ENCODE measurements at places on chromosomes 7 and 10.

GRCh38 chr10:127942811-127943210, 35.9 kb downstream of the PTPRE start:
- DNase-seq: no peak

GRCh38 chr10:103843854-103844570, 11.4 kb downstream of the SH3PXD2A start:
- no peak for DNase-seq

DNA sequence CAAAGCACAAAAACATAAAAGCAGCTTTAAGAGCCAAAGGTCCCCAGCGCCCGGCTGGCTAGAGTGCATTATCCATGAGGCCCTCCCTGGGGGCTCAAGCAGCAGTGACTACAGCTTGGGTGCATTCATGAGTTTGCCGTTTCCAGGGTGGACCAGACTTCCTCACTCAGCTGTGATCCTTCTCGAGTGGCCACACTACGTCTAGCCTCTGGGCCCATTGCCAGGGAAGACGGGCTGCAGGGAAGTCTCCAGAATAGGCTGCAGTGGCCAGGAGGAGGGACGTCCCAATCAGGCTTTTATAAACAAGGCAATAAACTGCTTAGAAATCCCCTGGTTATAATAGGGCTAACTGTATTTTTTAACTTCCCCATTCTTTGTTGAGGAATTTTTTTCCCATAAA, 89.4 kb upstream of the C1QL3 start:
- no peak for DNase-seq

DNA sequence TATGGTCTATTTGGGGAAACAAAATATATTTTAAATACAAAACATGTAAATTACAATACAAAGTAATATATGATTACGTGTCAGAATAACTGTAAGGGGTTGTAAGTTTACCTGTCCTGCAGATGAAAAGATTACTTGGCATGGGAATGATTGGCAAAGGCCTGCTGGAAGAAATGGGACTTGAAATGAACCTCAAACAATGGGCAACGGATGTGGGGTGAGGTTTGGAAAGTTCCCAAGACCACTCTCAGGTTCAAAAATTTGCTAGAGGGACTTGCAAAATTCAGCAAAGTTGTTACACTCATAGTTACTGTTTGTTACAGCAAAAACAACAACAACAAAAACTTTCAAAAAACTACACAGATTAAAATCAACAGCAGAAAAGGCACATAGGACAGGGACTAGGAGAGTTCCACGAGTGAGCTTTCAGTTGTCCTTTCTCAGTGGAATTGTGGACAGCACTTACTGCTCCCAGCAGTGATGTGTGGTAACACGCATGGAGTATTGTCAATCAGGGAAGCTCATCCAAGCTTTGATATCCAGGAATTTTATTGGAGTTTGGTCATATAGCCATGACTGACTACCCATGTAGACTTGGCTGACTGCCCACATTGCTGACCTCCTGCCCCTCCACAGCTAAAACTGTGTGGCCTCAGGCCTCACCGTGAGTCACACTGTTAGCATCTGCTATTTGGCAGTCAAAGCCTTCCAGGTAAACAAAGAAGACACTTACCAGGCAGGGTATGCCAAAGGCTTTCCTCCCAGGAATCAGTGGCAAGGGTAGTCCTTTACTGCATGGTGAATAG, 43.8 kb downstream of the EXOC6 start:
- DNase-seq: no peak

GRCh38 chr10:92695679-92696605, 6.2 kb downstream of the HHEX start:
- DNase-seq: no peak

DNA sequence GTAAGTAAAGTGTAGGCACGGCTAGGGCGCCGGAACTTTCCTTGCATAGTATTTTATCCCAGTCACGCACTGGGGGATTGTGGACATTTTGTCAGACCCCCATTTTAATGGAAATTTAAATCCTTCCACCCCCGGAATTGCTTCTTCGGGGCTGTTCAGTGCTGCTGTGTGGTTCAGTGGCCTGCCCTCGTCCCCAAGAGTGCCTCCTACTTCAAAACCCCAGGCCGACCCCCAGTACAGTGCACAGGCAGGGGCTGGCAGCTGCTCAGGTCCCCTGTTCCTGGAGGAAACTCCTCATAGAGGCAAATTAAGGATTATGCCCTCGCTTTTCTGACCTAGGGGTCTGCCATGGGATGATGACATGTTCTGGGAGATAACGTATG, 94.5 kb downstream of the PTPRE start:
- no peak for DNase-seq

DNA sequence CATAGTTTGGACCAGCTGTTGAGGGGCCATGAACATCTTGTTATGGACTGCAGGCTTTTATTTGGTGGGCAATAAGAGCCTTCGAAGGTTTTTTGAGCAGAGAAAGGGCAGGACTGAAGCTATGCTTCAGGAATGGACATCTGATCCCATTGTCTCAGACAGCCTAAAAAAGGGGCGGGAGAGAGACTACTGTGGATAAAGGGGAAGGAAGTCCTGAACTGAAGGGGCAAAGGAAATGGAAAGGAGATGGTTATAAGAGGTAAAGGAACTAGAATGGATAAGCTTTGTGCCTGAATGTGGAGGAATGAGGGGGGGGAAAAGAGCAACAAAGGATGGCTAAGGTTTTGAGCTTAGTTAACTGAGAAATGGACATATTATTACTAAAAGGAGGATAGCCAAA, 172.5 kb downstream of the SKAP2 start:
- DNase-seq: no peak

DNA sequence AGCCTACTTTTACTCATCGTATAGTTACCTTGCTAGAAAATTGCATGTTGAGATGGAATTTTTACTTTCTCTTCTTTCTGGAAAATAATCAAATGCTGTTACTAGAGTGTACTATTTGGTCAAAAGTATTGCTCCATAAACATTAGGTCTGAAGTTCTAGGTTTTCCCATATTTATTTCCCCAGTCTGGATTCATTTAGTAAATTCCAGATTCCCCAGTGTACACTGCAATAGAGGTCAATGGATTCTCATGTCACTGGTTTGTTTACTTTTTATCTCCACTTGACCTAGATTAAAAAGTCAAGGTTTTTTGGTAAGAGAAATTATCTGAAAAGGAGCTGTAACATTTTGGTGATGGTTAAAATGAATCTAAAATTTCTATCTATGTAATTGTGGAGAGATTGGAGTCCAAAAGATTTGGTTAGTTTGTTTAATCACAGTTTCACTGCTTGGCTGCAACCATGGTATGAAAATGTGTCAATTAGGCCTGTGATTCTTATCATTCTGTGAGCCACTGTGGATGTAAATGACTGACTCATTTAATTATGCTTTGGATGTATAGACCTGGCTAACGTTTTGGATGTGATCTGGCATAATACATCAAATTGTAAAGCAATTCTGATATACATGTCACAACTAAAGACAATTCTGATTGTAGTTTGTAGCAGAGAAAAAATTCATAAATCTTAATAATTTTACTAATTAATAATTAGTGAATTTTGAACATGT, 32.7 kb upstream of the STEAP4 start:
- no peak for DNase-seq

- no peak for DNase-seq
Observed at GRCh38 chr10:34739915-34740314, 75.2 kb downstream of the PARD3 start.

- DNase-seq: no peak
Observed at GRCh38 chr10:131641231-131641630, 259.6 kb upstream of the PPP2R2D start.

- DNase-seq: no peak
Observed at GRCh38 chr10:101061624-101062231, at the start of gene KAZALD1. Gene KAZALD1 (plus strand): TSS chr10:101061989. CDS start chr10:101062593, 604 bp downstream.

GRCh38 chr10:7409732-7410168, 1.1 kb downstream of the SFMBT2 start:
- no peak for DNase-seq

DNA sequence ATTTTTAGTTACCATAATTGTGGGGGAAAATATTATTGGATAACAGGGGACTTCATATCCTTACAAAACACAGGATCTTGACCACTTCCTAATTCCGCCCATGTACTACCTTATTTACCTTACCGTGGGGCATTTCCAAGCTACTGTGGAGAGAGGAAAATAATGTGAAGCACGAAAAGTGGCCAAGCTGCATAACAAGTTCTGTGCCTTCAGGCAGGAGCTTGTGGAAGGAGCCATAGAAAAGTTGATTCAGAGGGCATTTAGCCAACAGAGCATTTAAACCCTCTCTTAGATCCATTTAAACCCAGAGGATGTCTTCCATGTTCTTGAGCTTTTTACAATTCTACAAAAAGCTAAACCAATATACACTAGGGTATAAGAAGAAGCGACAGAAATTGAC, 41.6 kb downstream of the DNAJB9 start:
- DNase-seq: no peak

GRCh38 chr10:85151506-85151905, 823.1 kb downstream of the CCSER2 start:
- DNase-seq: no peak

GRCh38 chr10:101076630-101077029, 14.8 kb downstream of the KAZALD1 start:
- no peak for DNase-seq

GRCh38 chr10:103295374-103296015, 18.6 kb downstream of the INA start:
- DNase-seq: no peak

DNA sequence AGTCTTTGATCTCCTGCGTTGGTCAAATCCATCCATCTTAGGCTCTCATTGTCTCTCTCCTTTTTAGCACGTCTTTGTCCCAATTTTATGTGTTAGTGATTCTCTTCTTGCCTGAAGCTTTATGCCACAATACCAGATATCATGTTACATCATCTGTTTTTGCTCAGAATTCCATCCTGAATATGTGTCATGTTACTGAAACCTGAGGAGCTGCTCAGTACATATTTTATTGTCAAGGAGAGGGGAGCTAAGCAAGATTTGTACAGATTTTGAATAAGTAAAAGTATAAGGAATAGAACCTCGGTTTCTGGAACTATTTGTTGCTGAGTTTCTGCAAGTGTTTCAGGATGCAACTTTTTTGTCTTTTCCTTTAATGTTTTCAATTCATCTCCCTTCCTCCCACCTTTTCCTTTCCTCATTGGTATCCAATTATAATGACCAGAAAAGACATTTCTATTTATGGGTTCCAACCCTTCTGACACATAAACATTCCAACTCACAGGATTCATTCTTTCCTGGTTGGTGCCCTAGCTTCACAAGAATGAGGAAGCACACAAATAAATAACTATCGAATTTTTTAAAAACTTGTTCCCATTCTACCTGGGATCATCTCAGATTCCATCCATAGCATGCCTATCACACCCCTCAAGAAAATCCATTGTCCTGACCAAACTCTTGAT, 291.8 kb downstream of the CRPPA start:
- no peak for DNase-seq

GRCh38 chr7:27435461-27435860, 192.9 kb downstream of the EVX1 start:
- DNase-seq: no peak

DNA sequence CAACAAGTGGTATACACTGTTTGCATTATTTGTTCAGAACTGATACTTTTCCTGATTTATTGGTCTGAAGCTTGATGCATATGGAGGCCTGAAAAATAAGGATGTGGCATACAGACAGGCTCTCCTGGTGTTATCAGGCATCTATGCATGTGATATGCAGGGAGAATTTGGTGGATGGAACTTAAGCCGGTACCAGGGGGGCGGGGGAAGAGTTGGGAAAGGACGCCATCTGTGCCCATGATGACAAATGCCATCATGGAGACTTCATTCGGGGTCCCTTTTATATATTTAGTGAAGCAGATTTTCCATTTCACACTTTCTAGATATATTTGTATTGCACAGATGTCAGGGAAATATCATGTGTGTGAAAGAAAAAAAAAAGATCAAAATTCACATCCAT, 5.4 kb downstream of the HECW1 start:
- no peak for DNase-seq

- peak; percentile 75 for DNase-seq
Observed at GRCh38 chr10:3197348-3198003, 24.9 kb upstream of the PITRM1 start.

- no peak for DNase-seq
Observed at GRCh38 chr7:140990193-140990962, 24.4 kb downstream of the MRPS33 start.

GRCh38 chr10:88754287-88754686, 5.5 kb upstream of the LIPN start:
- no peak for DNase-seq

DNA sequence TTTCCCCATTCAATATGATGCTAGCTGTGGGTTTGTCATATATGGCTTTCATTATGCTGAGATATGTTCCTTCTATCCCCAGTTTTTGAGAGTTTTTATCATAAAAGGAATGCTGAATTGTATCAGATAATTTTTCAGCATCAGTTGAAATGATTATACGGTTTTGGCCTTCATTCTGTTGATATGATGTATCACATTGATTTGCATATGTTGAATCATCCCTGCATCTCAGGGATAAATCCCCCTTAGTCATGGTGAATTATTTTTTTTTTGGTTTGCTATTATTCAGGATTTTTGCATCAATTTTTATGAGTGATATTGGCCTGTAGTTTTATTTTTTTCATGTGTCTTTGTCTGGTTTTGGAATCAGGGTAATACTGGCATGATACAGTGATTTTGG, 1152.3 kb upstream of the C7orf33 start:
- DNase-seq: no peak

- no peak for DNase-seq
Observed at GRCh38 chr10:110566472-110567200, 859 bp upstream of the SMC3 start.

- no peak for DNase-seq
Observed at GRCh38 chr10:8876171-8876570, 821.7 kb downstream of the GATA3 start.

GRCh38 chr7:45670227-45670626, 96.1 kb downstream of the ADCY1 start:
- no peak for DNase-seq

DNA sequence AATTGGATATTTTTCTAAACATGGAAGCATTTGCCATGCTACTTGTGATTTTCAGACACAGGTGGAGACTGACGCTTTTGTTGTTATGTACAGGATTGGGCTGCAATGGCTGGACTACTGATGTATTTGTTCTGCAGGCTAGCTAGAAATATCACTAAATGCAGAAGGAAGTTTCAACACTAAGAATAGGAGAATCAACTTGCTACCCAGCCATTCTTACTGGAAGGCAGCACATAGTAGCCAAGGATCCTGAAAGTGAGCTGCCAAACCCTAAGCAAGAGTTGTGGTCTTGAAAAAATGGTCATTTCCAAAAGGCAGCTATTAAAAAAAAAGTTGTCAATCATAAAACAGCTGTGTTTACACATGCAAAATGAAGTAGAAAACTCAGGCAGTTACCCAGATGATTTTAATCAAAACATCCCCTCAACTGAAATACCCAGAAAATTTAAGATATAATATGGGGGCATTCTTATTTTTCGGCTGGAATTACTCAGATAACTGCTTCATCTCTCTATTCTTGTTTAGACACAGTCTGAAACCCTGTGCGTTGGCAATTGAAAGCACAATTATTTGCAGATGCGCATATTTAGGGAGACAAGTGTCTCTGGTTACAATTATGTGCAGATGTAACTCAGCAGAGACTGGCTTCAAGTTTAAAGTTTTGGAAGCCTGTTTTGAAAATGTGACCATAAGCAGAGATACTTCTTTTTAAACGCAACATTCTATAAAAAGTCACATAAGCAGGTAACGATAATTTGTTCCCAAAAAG, 31.2 kb downstream of the GFRA1 start:
- no peak for DNase-seq

Measured in stimulated activated CD8-positive, alpha-beta memory T cell treated with anti-CD3 and anti-CD28 coated beads, Interleukin-7, amount 100 ng/mL, for 4 hours (primary cell).